Tibial nerve (tissue), 4 donors: ENCODE measurements at places on chromosomes 4 and X.
A peak's percentile ranks its signal among the peaks of the same experiment; 100 is the strongest.

DNA sequence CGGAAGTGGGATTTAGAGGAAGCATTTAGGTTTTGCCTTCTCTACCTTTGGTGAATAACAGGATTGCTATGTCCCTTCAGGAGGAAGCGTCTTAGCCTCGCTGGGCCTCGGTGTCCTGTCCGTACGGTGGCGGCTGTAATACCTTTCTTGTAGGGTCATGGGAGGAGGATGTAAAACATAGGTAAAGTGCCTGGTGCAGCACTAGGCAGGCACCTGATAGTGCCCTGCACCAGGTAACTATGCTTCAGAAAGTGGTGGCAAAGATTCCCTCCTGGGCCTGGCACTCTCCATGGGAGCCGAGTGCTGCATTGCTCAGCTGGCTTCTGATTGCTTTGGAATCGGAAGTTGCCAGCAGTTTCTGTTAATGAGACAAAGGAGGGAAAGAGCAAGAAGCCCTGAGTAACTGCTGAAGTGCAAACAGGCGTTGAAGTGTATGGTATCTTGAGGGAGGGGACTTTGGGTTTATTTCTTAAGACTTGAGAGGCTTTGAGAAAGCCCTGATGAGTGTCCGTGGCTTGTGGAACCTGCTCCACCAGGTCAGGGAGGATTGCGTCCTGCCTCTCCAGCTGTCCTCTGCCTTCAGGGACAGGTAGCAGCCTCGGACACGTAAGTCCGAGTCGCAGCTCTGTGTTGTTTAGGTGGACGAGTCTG, 45.8 kb downstream of the TBC1D14 start:
- H3K27ac ChIP-seq = no peak overlapping the region
- no peaks in the 10 kb centered on the region for H3K27me3 ChIP-seq
- no peak for DNase-seq
- no peaks in the 10 kb centered on the region for H3K36me3 ChIP-seq
- no peak overlapping the region for H3K4me3 ChIP-seq
- H3K4me1 ChIP-seq = no peaks in the 10 kb centered on the region

DNA sequence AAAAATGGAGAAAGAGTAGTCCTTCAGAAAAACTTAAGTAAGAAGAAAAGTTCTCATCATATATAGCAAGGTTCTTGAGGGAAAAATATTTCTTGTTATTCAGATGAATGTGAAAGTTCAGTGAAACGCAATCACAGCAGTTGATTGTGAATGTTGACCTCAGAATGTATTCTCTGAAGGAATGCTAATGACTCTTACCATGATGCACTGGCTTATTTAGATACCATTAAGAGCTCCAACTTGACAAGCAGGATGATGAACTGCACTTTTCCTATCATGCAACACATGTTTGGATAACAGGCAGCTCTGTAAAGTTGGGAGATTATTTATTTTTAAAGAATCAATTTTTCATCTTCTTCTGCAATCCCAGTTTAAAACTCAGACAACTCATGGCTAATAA, 115.5 kb upstream of the MYOZ2 start:
- H3K27ac ChIP-seq = no peak overlapping the region
- no peak for DNase-seq
- no peak overlapping the region for H3K4me3 ChIP-seq
- H3K4me1 ChIP-seq = no peaks in the 10 kb centered on the region

DNA sequence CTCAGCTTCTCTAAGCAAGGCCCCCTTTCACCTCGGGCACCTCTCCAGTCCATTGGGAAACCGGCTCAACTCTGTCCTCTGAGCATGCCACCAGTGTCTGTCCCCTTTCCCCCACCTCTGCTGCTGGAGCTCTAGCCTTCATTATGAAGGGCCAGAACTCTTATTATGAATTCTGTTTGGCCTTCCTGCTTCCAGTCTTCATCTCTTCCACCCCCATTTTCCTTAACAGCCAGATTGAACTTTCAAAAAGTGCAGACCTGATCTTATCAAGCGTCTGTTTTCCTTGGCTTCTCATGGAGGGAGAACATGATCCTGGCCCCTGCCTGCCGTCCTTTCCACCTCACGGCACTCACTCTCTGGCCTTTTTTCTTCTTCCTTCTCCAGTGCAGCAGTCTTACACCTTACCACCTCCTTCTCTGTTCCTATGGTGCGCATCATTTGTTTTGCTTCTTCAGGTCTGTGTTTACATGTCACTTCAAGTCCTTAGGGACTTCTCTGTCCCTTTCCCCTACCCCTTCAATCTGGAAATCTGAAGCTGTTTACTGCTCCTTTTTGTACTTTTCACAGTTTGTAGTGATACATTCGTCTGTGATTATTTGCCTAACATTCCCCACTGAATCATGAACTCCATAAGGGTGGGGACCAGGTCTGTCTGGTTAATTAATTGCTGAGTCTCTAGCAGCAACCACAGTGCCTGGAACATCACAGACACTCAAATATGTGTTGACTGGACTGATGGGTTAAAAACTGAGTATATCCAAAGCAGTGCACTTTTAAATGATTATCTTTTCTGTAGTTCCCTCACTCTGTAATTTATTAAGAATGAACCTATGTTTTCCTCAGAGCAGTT, 55.8 kb downstream of the FNIP2 start:
- H3K27me3 ChIP-seq = no peaks in the 10 kb centered on the region
- H3K4me3 ChIP-seq = no peak overlapping the region
- H3K36me3 ChIP-seq = peaks cover 13% of the 10 kb centered on the region
- no peak overlapping the region for H3K27ac ChIP-seq
- no peak for DNase-seq

DNA sequence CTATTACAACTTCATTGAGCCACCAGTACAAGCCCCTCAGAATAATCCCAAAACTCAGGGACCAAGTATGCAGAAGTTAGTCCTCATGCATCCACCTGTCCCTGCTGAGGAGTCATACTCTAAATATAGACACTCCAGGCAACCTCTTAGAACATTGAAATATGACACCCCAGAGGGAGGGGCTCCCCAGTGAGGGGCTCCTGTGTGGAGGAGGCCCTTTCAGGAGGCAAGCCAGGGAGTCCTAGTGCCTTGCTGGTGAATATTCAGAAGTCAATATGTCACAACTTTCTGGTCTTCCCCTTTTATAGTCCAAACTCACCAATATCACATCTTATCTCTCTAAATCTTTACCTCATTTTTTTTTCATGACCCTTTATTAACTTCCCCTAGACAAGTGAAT, 1.6 kb upstream of the ARMCX6 start:
- no peak for DNase-seq
- no peaks in the 10 kb centered on the region for H3K4me1 ChIP-seq
- H3K27me3 ChIP-seq = peaks cover 5% of the 10 kb centered on the region
- no peak overlapping the region for H3K27ac ChIP-seq
- H3K4me3 ChIP-seq = no peak overlapping the region

DNA sequence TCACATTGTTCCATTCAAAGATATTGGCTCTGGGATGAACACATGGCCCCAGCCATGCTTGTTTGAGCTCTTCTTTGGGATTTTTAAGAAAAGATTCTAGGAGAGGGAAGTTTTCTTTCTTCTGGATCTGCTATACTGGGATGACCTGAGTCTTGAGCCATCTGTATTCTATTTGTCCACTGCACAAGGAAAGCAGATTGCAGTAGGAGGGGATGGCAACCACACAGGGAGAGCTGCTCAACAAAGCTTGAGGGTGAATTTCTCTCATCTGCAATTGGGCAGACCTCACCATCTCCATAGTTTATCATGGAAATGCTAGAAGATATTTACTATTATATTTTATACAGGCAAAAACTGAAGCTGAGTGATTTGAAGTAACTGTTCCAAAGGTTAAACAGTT, 34.3 kb downstream of the ADH7 start:
- no peak overlapping the region for H3K27ac ChIP-seq
- H3K27me3 ChIP-seq = no peaks in the 10 kb centered on the region
- no peaks in the 10 kb centered on the region for H3K36me3 ChIP-seq
- no peak overlapping the region for H3K4me3 ChIP-seq
- DNase-seq = no peak

DNA sequence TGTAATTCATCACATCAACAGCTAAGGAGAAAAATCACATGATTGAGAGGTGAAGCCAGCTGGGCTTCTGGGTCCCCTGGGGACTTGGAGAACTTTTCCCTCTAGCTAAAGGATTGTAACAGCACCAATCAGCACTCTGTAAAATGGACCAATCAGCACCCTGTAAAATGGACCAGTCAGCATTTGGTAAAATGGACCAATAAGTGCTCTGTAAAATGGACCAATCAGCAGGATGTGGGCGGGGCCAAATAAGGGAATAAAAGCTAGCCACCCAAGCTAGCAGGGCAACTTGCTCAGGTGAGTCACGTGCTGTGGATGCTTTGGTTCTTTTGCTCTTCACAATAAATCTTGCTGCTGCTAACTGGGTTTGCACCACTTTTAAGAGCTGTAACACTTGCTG, 1248.3 kb downstream of the PCDH18 start:
- no peaks in the 10 kb centered on the region for H3K36me3 ChIP-seq
- DNase-seq = no peak
- no peak overlapping the region for H3K27ac ChIP-seq
- no peaks in the 10 kb centered on the region for H3K4me1 ChIP-seq
- no peak overlapping the region for H3K4me3 ChIP-seq

GRCh38 chr4:1011022-1011665, at the start of gene FGFRL1:
Gene FGFRL1, plus strand, starts transcription at chr4:1011626. Its CDS starts 860 bp downstream, at chr4:1012486.
- peak within 1 kb of the TSS; percentile 59 for H3K4me3 ChIP-seq
- H3K27ac ChIP-seq = peak within 1 kb of the TSS; percentile 88
- peak; percentile 83 for DNase-seq
- H3K27me3 ChIP-seq = no peaks in the 10 kb centered on the region

GRCh38 chrX:98646351-98646750, 1762.6 kb downstream of the RPA4 start:
- DNase-seq = no peak
- H3K36me3 ChIP-seq = no peaks in the 10 kb centered on the region
- no peaks in the 10 kb centered on the region for H3K27me3 ChIP-seq
- no peaks in the 10 kb centered on the region for H3K4me1 ChIP-seq

DNA sequence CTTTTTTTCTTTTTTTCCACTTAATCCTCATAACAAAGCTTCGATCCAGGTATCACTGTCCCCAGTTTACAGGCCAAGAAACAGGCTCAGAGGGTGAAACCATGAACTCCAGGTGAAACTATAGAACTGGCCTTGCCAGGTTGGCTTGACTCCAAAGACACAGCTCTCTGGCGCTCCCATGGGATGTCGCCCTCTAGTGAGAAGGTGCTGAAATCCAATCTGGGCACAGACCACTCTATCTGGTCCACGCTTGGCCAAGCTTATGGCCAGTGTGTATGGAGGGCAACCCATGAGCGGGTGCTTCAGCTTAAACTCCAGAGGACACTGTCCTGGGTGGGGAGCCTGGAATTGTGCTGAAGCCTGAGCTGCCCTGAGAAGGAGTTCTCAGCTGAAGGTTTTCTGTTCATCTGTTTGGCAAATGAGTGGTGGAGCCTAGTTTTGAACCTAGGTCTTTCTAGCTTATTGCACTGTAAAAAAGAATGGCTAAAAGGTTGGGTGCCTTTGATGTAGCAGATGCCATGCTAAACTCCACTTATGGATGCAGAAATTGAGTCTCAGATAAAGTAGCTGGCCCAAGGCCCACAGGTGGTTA, 70.5 kb downstream of the SEL1L3 start:
- H3K27me3 ChIP-seq = no peaks in the 10 kb centered on the region
- no peak overlapping the region for H3K27ac ChIP-seq
- no peak overlapping the region for H3K4me3 ChIP-seq
- no peaks in the 10 kb centered on the region for H3K4me1 ChIP-seq
- DNase-seq = no peak
